ENCODE measurements at places on chromosomes 12 and 14.
A peak's percentile ranks its signal among the peaks of the same experiment; 100 is the strongest.

DNA sequence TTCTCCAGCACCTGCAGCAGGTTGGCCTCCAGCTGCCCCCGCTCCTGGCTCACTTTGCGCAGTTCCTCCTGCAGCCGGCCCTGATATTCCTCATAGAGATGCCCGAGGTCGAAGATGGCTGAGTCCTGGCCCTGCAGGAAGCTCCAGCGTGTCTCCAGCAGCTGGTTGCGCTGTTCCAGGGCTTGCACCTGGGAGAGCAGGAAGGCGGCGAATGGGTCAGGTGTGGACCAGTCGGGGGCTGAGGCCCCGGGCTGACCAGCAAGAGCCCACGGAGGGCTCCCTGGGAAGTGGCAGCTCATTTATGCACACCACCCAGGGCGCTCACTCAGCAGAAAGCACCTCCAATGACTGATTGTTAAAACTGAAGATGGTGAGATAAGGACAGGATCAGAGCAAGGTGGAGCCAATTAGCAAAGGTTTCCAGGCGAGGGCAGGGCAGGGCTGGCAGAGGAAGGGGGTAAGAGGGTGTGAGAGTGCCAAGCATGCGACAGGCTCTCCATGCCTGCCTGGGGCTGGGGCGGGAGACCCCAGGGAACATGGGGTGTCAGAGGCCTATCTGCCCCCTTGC, 6.3 kb downstream of the KRT80 start:
- DNase-seq = no peak

DNA sequence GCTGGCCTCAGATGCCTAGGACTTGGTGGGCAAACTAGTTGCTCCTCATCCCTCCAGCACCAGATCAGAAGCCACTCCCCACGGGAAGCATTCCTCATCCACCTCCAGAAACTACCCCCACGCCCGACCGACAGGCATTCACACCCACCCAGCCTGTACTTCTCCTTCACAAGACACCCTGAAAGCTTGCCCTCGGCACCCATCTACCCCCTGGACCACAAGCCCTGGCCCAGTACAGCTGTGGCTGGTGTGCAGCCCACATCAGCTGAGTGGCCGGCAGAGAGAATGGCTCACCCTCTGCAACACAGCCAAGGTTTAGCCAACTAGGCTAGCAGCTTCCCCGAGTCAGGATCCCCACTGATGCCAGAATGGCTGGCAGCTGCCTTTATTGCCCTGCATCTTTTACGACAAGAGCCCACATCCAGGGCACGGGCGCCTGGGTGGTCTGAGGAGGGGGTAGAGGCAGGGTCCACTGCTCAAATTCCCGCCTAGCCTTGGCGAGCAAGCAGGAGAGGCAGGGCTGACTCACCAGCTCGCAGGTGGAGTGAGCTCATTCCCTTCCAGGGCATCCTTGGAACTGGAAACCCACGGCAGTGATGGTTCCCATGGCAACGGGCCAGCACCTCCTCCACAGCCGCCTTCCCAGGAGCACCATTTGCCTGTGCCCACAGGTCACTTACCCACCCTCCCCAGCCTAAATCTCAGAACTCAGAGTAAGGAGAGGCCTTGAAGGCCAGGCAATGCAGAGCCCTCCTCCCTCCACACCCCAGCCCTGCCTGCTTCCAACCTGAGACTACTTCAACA, 17.1 kb downstream of the ACTN1 start:
- no peak for DNase-seq

DNA sequence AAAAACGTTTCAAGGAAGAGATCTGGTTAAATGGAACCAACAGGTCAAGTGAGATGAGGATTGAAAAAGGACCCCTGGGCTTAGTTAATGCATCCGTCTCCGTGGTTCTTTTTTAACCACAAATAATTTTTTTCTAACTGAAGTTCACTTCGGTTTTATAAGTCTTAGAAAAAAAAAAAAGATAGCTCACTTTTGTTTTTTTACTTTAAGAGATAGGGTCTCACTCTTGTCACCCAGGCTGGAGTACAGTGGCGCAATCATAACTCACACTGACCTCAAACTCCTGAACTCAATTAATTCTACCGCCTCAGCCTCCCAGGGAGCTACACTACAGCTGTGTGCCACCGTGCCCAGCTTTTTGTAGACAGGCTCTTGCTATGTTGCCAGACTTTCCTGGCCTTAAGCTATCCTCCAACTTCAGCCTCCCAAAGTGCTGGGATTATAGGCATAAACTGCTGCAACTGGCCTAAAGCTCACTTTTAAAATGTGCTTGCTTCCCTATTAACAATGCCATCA, 11.8 kb downstream of the HNRNPC start:
- no peak for DNase-seq

- peak; percentile 73 for DNase-seq
These were observed 700 bp downstream of the PRKAG1 start for GRCh38 chr12:49017891-49018260.

- DNase-seq = peak; percentile 81
These were observed 32.1 kb downstream of the DMAC2L start for GRCh38 chr14:50344116-50344775.
